Hematopoietic multipotent progenitor cell treated with erythropoietin and hydrocortisone succinate and interleukin-3 and kit ligand, for 8 days (in vitro differentiated cells): ENCODE measurements at places on chromosomes 6 and 20.

DNA sequence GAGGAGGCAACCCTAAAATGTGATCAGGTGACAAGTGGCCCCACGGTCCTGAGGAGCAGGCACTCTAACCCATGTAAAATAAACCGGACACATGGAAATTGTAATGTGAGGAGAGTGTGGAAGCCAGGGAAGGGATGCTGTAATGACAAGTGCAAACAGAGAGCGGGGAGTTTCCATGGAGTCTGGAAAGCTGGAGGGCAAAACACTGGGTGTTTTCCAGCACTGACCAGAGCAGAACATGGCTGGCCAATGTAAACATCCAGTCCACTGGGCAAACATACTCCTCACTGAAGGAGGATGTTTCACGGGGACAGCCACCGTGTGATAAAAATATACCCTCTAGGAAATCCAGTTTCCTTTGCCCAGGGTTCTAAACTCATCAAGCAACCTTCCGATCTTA, 219.0 kb upstream of the JARID2 start:
- no peak for DNase-seq

DNA sequence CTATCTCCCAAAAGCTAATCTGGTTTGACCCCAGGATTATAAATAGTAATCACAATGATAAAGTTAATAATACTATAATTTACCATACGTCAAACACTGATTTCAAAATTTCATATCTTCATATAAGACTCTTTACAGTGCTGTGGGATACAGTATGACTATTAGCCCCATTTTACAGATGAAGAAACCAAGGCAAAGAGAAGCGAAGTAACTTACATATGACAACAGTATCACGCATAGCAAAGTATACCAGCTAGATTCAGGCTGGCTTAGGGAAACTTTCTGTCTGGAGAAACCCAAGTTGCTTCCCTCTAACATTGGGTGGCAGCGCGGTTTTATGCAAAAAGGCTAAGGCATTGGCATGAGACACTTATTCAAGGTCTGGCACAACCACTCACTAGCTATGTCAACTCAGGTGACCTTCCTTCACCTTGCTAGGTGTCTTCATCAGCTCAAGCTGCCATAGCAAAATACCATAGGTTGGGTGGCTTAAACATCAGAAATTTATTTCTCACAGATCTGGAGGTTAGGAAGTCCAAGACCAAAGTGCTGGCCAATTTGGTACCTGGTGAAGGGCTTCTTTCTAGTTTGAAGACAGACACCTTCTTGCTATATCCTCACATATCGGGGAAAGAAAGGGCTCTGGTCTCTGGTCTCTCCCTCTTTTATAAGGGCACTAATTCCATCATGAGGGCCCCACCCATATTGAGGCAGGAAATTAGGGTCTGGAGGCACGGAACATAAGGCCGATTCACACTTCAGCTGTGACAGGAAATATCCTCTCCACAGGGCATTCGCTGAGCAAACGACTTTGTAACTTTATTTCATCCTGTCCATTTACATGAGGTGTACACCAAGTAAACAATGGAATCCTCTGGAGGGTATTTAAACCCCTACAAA, 22.4 kb upstream of the UTRN start:
- DNase-seq = peak; percentile 26

DNA sequence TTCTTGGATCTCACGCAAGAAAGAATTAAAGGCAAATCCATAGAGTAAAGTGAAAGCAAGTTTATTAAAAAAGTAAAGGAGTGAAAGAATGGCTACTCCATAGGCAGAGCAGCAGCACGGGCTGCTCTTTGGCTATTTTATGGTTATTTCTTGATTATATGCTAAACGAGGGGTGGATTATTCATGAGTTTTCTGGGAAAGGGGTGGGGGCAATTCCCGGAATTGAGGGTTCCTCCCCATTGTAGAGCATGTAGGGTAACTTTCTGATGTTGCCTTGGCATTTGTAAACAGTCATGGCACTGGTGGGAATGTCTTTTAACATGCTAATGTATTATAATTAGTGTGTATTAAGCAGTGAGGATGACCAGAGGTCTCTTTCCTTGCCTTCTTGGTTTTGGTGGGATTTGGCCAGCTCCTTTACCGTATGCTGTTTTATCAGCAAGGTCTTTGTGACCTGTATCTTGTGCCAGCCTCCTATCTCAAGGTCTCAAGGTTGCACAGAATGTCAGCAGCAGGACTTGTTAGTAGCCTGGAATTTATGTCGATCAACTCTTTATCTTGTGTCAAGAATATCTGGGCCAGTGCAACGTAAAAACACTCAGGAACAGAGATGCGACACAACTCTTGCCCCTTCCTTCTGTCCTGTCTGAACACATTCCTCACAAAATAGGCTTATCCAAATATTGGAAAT, 931.4 kb downstream of the QKI start:
- DNase-seq = no peak

- DNase-seq = no peak
Observed at GRCh38 chr6:140732155-140732554, 1357.7 kb upstream of the CITED2 start.

- DNase-seq = no peak
Observed at GRCh38 chr6:56852260-56853010, 102.5 kb upstream of the BEND6 start.

DNA sequence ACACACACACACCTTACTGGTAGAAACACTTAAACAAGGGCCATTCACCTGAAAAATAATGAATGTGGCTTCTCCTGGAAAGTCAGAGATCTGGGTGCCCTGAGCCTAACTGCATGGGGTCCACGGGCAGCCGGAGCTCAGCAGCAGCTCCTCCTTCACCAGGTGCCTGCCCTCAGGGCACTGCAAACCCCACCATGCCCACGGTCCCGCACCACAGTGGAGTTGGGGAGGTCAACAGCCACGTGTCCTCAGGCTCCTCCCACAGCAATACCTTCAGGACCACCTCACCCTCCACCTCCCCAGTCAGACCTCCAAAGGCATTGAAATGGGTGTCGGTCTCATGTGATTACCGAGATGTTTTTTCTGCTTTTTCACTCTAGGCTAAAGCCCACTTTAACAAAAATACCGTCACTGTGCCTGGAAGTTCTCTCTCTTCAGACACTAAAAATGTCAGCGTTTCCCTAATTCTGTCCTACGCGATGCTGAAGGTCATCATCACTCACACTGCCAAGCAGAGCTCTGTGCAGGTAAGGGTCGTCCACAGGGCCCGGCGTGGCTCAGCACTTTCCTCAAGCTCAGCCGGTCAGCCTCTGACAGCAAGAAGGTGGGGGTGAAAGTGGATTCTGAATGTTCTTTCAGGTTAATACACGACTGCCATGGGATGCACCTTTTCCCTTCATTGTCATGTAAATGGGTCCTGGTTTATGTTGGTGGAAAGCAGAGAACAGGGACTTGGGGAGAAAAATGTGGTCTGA, 48.9 kb downstream of the CDK5RAP1 start:
- DNase-seq = no peak

GRCh38 chr20:19668418-19668817, 89.6 kb upstream of the RIN2 start:
- DNase-seq = no peak

DNA sequence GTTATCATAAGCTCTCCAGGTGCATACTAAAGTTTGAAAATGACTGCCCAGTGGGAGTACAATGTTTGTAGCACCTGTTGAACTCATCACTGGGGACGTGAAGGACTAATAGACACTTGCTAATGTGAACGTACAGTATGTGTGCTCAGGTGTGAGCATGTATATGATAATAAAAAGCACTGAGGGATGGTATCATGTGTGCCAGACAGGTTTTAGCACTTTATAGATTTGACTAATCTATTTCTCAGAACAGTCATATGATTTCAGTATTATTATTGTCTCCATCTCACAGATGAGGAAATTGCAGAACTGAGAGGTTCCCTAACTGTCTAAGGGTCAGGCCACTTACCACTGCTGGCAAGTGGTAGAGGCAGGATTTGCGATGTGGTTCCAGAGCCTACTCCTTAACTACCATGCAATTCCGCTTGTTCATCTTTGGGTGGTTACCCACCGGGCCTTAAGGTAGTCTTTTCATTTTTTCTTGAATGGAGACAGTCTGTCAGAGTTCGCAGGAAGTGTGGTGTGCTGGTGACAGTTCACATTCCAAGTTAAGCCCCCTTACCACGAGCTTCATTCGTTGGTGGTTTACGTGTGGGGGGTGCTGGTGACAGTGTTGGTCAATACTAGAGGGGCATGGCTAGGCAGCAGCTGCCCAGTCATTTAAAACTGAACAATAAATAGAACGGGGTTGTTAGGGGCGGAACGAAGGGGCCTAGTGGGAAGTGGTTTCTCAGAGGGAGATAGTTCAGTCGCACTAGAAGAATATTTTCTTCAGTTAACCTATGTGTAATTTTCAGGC, 46.8 kb downstream of the RREB1 start:
- no peak for DNase-seq

DNA sequence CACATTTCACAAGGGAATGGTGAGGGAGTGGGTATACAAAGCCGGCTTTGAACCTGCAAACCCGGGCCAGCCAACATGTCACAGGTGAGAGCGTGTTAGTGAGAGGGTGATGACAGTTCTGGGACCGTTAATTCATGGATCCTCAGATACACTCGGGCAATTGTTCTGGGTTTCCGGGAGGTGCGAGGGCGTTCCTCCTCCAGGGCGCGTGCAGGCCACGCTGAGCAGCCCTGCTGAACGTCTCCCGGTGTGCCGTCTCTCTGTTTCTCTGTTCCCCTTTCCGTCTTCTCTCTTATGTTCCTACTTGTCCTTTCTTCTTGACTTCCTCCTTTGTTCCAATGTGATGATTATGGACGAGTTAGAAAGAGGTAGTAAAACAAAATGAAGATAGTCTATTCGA, 130.0 kb upstream of the GMDS start:
- DNase-seq = no peak

DNA sequence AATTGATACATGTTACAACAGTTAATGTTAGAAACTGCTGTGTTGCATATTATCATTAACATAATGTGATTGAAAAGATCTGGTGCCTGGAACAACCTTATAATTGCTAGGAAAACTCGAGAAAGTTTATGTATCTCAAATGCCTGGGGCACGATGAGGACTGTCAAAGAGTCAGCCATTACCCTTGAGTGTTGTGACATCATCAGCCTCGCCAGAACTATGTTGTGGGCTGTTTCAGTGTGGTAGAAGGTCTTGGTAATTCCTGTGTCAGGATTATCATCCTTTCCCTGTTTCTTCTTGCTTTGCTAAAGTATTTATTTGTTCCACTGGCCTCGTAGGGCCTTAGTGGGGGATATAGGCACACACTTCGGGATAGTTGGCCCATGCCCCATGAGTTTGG, 185.1 kb downstream of the DTNBP1 start:
- no peak for DNase-seq

- no peak for DNase-seq
Observed at GRCh38 chr6:157305670-157306653, 17.4 kb downstream of the TMEM242 start.

DNA sequence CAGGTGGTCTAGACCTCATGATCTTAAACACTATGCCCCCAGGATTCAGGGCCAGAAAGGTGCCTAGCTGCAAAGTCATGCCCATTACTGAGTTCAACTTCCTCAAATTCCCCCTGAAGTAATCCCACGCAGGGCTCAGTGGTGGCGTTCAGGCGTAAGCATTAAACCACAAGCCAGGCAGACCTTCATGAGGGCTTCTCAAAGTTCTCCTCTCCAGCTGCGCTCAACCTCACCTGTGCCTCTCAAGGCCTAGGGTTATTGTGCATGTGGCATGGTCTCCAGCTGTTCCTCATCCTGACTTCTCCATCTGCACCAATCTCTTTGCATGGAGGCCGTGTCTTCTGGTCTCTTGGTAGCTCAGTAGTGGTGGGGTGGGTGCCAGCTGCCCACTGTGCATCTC, 113.6 kb downstream of the TSHZ2 start:
- no peak for DNase-seq

DNA sequence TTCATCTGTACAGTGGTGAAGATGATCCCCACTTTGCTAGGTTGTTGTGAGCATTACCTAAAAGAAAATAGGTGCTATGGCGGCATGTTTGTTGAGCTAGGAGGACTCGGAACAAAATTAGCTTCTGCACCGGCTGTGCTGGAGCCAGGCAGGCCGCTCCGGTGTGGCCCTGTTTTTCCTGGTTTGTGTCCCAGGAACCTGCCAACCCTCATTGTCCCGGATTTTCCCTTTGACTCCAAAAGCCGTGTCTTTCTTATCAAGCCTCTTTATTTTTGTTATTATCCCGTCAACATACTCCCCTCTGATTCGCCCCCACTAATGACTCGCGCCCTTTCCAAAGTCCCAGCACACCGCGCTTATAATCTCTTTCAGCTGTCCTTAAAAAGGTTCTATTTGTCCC, 117.0 kb downstream of the MYLK4 start:
- no peak for DNase-seq

DNA sequence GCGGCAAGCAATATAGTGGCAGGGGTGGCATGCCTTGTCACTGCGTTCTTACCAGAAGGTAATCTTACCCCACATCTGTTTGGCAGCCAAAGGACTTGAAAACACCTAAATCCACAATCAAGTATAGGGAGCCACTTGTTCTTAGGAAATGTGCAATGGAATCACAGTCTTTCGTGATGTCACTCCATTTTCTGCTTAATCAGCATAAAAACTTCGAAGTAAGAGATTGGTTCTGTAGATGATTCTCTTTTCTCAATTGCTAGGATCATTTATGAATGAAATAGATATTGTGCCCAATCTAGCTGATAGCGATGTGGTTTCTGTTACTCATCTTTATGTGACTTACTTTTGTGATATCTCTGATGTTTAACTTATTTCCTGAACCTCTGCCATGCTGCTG, 89.0 kb downstream of the SLC22A3 start:
- DNase-seq = no peak

DNA sequence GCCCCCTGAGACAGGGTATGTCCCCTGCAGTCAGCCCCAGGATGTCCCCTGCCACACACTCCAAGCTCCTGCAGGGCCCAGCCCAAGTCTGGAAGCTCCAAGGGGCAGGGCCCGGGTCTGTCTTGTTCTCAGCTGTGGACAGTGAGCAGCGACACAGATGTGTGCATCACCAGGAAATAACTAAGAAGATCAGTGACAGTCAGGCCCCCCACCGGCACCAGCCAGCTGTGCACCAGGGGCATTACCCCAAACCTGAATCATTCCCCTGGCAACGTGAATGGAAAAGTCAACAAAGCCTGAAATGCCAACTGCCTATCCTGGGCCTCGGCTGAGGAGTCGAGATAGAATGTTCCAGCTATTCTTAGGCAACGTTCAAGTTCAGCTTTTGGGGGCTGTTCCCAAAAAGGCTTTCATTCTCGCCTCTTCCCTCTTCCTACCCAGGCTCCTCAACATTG, 105.0 kb downstream of the PREX1 start:
- peak; percentile 50 for DNase-seq

- DNase-seq = no peak
Observed at GRCh38 chr6:109660526-109661320, 30.3 kb downstream of the AK9 start.

GRCh38 chr6:154277629-154278017, 79.0 kb downstream of the IPCEF1 start:
- DNase-seq = no peak

DNA sequence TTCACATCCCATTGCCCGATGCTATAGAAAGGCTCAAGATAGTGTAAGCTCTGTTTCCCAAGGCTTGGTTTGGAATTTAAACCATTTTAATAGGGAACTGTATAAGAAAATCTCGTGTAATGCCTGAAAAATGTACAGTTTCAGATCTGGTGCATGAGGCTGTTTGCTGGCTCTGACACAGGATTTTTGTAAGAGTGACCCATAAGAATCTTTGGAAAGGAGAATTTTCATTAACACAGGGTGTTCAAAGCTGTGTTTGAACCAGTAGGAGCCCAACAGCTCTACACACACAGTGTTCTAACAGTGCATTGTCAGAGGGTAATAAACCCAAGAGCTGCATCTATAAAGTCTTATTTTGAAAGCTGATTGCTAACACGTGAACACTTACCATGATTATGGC, 293.5 kb downstream of the PRL start:
- no peak for DNase-seq
